ENCODE measurements at places on chromosomes 12 and 14. TPM values are rescaled to one million over a fixed set of nuclear protein-coding genes. Genes with fewer than 3 reads are reported as not detected.

Gene KRT82
- not detected for total RNA-seq

Gene ANKS1B
- total RNA-seq, result 0.30 TPM

Gene CHGA
- not detected for total RNA-seq

Gene CEBPE
- total RNA-seq, result 0.83 TPM

Gene SDSL
- total RNA-seq, result not detected

Gene P2RX2
- not detected for total RNA-seq

Gene TPPP2
- total RNA-seq, result not detected

Gene MYF6
- total RNA-seq, result not detected

Gene SERPINA1
- total RNA-seq, result 0.53 TPM

Gene TESPA1
- total RNA-seq, result 112 TPM

Gene TAS2R43
- 0.63 TPM for total RNA-seq

Gene SLC7A7
- total RNA-seq, result 0.60 TPM

Gene ANG
- total RNA-seq, result 4.9 TPM

Gene CIROP
- not detected for total RNA-seq

Gene CALCOCO1
- total RNA-seq, result 80.5 TPM
